Stimulated activated CD4-positive, alpha-beta T cell treated with anti-CD3 and anti-CD28 coated beads, Interleukin-1b, Interleukin-23, amount 100 ng/mL, for 48 hours (primary cell): ENCODE measurements at places on chromosomes 16 and 17.

DNA sequence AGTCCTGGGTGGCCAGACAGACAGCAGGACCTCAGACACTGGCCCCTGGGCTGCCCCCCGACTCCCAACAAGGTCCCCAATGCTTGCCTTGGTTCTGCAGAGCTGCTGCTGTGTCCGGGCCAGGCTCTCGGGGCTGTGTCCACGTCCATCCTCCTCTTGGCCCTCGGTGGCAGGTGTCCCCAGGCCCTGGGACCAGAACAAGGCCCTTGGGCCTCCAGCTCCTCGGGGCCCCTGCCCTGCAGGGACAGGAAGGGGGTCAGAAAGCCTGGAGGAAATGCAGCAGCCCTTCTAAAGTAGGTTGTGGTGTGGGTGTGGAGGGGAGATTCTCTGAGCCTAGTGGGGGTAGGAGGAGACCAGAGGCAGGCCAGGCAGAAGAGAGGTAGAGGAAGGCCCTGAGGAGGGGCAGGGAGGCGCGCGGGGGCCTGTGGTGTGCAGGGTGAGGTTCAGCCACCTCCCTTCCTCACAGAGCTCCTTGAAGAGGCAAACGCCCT lies 2.5 kb upstream of the AXIN1 start:
- no peak for DNase-seq

- no peak for DNase-seq
These were observed 893 bp downstream of the HCFC1R1 start for GRCh38 chr16:3022684-3023414.

DNA sequence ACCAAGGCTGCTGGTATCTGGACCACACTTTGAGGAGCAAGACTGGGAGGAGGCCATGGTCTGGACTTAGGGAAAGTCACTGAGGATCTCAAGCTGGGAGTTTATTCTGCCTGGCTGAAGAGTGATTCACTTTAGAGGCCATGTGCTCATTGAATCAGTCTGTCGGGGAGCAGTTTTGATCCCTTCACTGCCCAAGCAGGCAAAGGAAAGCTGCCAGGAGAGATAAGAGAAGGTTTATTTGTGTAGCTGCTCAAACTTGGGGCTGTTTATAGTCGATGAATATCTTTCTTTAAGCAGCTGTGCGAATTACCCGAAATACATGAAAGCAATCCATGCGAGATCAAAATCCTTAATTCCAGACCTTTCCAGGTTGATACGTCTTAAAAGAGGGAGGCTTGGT lies 544.4 kb upstream of the EEF2KMT start:
- no peak for DNase-seq

GRCh38 chr16:5768445-5768844 lies 670.9 kb upstream of the EEF2KMT start:
- no peak for DNase-seq

GRCh38 chr17:3772764-3773163 lies 28.2 kb downstream of the ITGAE start:
- DNase-seq, result no peak

- no peak for DNase-seq
These were observed 685.3 kb downstream of the WWOX start for GRCh38 chr16:78784771-78785170.

DNA sequence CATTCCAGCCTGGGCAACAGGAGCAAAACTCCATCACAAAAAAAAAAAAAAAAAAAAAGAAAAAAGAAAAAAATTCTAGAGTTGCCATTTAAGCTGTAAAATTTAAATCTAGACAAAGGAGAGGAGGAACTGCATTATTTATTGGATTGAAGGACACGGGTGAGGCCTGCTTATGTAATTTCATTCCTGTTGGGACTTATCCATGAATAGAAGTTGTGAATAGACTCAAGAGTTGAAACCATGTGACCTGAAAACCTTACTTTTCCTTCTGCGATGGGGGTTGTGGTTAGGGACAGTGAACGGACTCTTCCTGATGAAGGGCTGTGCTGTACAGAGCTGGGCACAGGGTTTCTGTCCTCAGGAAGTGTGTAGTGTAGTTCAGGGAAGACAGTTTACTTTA lies 22.5 kb downstream of the BANP start:
- DNase-seq, result no peak

- DNase-seq, result no peak
These were observed 625 bp downstream of the DVL2 start for GRCh38 chr17:7233701-7234082.

- no peak for DNase-seq
These were observed 31.6 kb downstream of the NTN1 start for GRCh38 chr17:9052921-9053320.

- DNase-seq, result no peak
These were observed 427 bp upstream of the NLK start for GRCh38 chr17:28041844-28042656.

DNA sequence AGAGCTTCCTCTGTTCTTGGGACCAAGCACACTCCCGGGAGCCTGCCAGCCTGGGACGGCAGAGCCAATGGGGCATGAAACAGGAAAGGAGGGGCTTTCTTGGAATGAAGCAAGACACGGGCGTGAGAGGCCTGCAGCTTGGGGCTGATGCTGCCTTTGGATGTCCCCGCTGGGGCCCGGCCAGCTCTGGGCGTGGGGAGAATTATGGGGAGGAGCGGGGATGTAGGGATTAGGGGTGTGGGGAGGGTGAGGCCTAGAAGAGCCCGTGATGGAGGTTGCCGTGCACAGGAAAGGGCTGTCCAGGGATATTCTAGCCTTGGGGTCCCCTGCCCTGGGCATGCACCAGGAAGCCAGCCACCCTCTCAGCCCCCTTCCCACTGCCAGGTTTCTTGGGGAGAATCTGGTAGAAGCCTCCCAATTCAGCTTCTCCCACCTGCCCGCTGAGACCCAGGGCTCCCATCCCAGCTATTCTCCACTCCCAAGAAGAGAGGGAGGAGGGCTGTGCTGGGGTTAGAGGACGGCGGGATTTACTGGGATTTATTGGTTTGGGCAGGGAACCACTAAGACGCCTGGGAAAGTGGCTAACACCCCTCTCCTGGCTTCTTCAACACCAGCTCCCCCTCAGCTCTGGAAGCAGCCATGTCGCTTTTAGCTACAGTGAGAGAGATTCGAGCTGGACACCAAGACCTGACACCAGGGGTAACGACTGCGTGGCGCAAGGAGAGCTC lies 20.0 kb upstream of the NXPH3 start:
- DNase-seq, result no peak

- DNase-seq, result no peak
These were observed 46.9 kb upstream of the TMEM132E start for GRCh38 chr17:34532281-34533065.

GRCh38 chr16:4358236-4358635 lies 7.1 kb upstream of the PAM16 start:
- DNase-seq, result no peak
